T-cell (primary cell): ENCODE measurements at places on chromosomes 16 and 17.

- no peak overlapping the region for H3K27ac ChIP-seq
- peaks cover 18% of the 10 kb centered on the region for H3K4me1 ChIP-seq
- no peak overlapping the region for H3K4me3 ChIP-seq
These were observed 3.3 kb upstream of the ZC3H7A start for GRCh38 chr16:11800382-11800718.

- H3K27me3 ChIP-seq = peaks cover 3% of the 10 kb centered on the region
- DNase-seq = no peak
- H3K4me1 ChIP-seq = no peaks in the 10 kb centered on the region
- no peaks in the 10 kb centered on the region for H3K36me3 ChIP-seq
- no peak overlapping the region for H3K27ac ChIP-seq
These were observed 82.9 kb upstream of the DYNLRB2 start for GRCh38 chr16:80457871-80458270.

DNA sequence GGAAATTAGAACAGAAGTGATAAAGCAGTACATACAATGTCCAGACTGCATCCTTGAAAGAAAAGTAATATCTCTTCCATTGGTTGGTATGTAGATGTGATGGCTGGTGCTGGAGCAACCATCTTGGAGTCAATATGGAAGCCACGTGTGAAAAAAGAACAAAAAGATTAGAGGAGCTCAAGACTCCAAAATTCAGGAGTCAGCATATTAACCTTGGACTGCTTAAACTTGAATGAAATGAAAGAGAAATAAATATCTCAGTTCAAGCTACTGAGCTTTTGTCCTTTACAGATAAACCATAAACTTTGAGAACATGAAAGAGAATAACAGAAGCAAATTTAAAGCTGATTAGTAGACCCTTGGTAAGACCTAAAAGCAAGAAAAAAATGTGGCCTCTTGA, 197.9 kb downstream of the HS3ST3B1 start:
- H3K27ac ChIP-seq = no peak overlapping the region
- no peak for DNase-seq
- H3K27me3 ChIP-seq = no peaks in the 10 kb centered on the region
- no peaks in the 10 kb centered on the region for H3K36me3 ChIP-seq
- no peaks in the 10 kb centered on the region for H3K4me1 ChIP-seq

- peaks cover 19% of the 10 kb centered on the region for H3K4me1 ChIP-seq
- no peaks in the 10 kb centered on the region for H3K27me3 ChIP-seq
- H3K36me3 ChIP-seq = no peaks in the 10 kb centered on the region
- H3K27ac ChIP-seq = no peak overlapping the region
These were observed 3.3 kb downstream of the CFAP20 start for GRCh38 chr16:58125781-58126335.

GRCh38 chr17:6347776-6348175, 87.1 kb downstream of the AIPL1 start:
- H3K27me3 ChIP-seq = no peaks in the 10 kb centered on the region
- no peak overlapping the region for H3K27ac ChIP-seq
- no peaks in the 10 kb centered on the region for H3K36me3 ChIP-seq
- no peaks in the 10 kb centered on the region for H3K4me1 ChIP-seq
- no peak overlapping the region for H3K4me3 ChIP-seq

- no peaks in the 10 kb centered on the region for H3K36me3 ChIP-seq
- DNase-seq = no peak
- H3K4me1 ChIP-seq = peaks cover 29% of the 10 kb centered on the region
- no peaks in the 10 kb centered on the region for H3K27me3 ChIP-seq
- peak overlapping the region; percentile 6 for H3K27ac ChIP-seq
These were observed 1.7 kb downstream of the ADGRG5 start for GRCh38 chr16:57544124-57544653.

GRCh38 chr16:84392031-84392360, 23.7 kb downstream of the ATP2C2 start:
- no peak for DNase-seq
- H3K4me3 ChIP-seq = no peak overlapping the region
- H3K36me3 ChIP-seq = no peaks in the 10 kb centered on the region
- H3K27me3 ChIP-seq = peaks cover 28% of the 10 kb centered on the region
- H3K27ac ChIP-seq = no peak overlapping the region
- H3K4me1 ChIP-seq = no peaks in the 10 kb centered on the region
